ENCODE measurements at places on chromosomes 1 and 21.
A peak's percentile ranks its signal among the peaks of the same experiment; 100 is the strongest.

- no peak for DNase-seq
These were observed 26.4 kb downstream of the NPHS2 start for GRCh38 chr1:179549368-179549700.

GRCh38 chr1:170874671-170875070, 60.7 kb upstream of the MROH9 start:
- DNase-seq: no peak

GRCh38 chr21:19767546-19767945, 1230.7 kb upstream of the NCAM2 start:
- no peak for DNase-seq

DNA sequence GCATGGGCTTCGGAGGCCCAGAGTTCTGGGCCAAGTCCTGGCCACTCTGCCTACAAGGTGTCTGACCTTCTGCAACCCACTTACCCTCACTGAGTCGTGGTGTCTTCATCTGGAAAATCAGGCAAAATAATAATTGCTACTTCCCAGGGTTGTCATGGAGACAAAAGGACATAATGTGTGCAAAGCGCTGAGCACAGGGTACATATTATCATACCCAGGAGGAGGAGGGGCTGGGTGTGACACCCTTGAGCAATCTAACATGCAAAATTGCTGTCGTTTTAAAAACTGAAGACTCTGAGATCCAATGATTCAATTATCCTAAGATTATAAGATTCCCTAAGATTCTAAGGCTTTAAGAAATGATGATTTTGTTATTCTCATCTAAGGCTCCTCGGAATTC, 459.5 kb downstream of the PTPRU start:
- DNase-seq: no peak

- DNase-seq: no peak
These were observed 64.8 kb downstream of the DHRS3 start for GRCh38 chr1:12552951-12553921.

- no peak for DNase-seq
These were observed 8.1 kb downstream of the ZNF687 start for GRCh38 chr1:151289991-151290708.

DNA sequence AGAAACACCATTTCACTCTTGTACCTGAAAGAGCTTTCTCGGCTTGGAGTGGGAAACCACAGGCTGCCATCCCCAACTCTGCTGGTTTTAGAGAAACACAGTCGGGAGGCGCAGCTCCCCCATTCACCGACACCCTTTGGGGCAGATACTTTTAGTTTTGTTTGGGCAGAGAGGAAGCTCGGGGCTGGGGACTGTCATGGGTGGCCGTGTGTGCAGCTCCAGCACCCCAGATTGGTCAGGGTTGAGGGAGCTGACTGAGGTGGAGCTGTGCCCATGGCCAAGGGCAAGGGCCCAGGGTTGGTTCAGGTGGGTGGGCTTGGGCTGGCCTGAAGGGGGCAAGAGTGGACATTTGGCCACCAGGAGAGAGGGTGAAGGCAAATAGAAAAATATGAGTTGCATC, 163.1 kb downstream of the DYRK1A start:
- DNase-seq: no peak

- DNase-seq: peak; percentile 13
These were observed 46.5 kb downstream of the NCF2 start for GRCh38 chr1:183543619-183544204.

- no peak for DNase-seq
These were observed 11.2 kb downstream of the TAF5L start for GRCh38 chr1:229614701-229615100.

GRCh38 chr1:50637460-50637859, 214.2 kb upstream of the DMRTA2 start:
- no peak for DNase-seq

DNA sequence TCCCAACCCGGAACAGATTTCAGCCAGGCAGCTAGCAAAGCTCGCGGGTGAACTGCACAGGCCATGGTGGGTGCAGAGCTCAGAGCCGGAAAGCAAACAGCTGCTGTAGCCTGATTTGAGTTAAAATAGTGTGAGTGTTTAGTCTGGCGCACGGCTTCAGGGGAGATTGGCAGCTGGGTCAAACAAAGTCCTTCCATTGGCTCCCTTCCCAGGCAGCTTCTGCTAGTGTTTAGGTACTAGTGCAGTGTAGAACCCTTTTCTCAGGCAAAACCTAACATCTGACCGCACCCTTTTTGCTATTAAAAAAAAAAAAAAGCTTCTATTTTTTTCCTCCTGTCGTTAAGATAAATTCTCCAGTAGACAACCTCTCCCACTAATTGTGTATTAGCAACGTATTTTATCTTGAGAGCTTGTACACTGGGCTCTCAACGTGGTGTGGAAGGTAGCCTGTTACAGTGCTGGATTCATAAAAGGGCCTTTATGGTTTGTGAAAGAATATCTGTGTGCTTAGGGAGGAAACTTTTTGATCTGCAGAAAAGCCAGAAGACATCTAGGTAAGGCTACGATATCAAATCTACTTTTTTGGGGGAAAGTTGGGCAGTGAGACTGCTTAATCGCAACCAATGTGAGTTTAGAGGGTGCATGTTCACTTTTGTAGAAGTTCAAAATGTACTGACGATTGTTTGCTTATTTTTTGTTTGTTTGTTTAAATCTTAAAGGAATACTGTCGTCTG, 689.6 kb downstream of the USP25 start:
- no peak for DNase-seq

DNA sequence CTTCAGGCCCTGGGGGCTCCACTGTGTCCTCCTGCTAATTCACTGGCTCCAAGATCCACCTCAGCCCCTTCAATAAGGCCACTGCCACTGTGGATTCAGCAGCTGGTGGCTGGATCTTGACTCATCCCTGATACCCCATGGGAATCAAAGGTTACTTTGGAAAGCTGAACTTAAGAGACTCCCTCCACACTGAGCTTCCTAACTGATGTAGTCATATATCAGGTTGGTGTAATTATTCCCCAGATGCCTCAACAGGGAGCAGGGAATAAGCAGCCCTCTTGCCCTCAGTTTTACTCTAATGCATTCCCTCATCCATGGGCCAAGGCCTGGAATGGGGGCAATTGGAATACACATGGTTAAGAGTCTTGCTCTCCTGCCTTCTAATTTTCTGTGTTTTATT, 164.6 kb downstream of the FASLG start:
- DNase-seq: no peak

GRCh38 chr1:56194701-56195300, 384.6 kb downstream of the PLPP3 start:
- DNase-seq: no peak

DNA sequence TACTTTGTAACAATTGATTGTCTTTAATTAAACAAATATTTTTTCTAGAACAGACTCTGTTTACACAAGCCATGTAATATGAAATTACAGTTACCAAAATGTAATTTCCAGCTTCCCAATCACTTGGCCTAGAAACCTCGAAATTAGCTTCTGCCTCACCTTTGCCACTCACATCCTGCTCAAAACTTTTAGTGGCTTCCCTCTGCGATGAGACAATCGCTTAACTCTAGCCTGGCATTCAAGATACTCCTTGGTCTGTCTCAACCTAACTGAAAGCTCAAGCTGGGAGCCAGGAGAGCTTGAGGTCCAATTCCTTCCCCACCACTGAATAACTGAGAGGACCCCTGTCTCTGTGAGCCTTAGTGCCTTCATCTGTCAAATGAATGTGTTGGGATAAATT, 42.8 kb downstream of the GFI1 start:
- no peak for DNase-seq

DNA sequence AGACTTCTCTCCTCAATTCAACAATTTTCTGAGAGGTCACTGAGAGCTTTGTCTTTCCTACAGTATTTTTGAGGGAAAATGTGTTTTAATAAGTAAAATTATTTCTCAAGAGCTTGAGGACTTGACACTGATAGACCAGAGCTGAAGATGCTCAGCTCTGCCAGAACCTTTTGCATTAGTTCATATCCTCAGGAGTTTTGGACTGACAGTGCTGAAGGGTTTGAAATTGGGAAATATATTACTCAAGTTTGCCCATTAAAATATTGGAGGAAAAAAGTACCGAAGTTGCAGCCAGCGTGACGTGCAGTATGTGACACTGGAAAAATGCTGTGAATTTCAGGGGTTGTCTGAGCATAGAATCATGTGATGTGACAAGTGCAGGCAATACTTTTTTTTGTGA, 346.6 kb upstream of the DPYD start:
- no peak for DNase-seq

GRCh38 chr1:245999697-246000637, 507.1 kb downstream of the SMYD3 start:
- no peak for DNase-seq

- DNase-seq: no peak
These were observed 123.7 kb upstream of the ARHGEF16 start for GRCh38 chr1:3330771-3331245.

DNA sequence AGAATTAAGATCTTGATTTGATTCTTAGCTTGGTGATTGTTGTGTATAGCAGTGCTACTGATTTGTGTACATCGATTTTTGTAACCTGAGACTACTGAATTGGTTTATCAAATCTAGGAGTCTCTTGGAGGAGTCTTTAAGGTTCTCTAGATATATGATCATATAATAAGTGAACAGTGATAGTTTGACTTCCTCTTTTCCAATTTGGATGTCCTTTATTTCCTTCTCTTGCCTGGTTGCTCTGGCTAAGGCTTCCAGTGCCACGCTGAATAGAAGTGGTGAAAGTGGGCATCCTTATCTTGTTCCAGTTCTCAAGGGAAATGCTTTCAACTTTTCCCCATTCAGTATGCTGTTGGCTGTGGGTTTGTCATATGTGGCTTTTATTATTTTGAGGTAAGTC, 61.5 kb upstream of the LYST start:
- no peak for DNase-seq

GRCh38 chr1:153253693-153254092, 5.8 kb upstream of the LORICRIN start:
- no peak for DNase-seq

DNA sequence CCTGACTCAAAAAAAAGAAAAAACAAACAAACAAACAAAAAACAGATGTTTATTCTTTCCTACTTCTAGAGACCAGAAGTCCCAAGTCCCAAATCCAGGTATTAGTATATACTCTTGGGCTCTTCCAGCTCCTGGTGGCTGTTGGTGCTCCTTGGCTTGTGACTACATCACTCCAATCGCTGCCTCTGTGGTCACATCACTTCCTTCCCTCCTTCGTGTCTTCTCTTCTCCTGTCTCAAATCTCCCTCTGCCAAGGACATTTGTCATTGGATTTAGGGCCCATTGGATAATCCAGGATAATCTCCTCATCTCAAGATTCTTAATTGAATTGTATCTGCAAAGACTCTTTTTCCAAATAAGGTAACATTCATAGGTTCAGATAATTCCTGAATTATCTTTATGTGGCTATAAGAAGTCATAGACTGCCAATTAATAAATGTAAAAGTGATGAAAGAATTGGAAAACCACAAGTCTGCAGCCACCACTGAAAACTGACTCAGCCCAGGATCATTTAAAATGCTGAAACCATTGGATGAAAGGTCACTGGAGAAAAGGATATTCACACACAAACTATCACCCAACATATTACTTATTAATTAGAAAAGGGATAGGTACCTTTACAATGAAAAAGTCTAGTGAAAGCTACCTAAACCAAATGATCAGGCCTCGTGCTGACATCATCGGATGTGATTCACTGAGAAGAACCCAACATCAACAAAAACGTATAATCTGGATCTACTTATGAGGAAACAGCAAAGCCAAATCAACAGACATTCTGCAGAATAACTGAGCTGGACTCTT, 67.1 kb downstream of the ZNF281 start:
- DNase-seq: no peak

- peak; percentile 13 for DNase-seq
These were observed 9.1 kb downstream of the INAVA start for GRCh38 chr1:200903793-200904192.

GRCh38 chr1:156914440-156914856, 6.0 kb upstream of the LRRC71 start:
- no peak for DNase-seq

DNA sequence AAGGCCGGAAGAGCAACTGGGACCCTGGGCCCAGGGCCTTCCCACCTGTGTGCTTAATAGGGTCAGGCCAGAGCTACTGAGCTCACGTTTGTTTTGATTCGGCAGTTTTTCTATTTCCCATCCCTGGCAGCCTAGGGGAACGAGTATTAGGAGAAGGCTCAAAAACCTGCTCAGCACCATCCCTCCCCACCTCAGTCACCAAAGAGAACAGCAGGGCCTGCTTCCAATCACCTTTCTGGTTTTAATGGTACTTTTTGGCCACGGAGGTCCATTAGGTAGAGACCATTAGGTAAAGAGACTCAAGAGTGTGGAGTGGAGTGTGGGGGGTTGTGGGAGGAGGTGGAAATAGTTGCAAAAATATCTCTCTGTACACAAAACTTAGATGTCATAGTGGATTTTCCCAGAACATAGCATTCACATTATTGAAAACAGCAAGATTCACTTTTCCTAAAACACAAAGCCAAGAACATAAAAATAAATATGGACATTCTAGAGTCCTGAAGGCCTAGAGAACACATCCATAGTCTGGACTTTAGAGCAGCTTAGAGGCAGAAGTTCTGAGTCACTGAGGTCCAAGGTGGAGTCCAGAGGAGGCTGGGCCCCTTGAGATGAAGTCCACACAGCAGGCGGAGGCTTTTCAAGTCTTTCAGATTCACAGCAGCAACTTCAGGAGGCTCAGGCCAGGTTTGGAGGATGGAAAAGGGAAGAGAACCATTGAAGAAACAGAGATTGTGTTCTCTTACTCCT, 19.5 kb downstream of the NUAK2 start:
- no peak for DNase-seq

DNA sequence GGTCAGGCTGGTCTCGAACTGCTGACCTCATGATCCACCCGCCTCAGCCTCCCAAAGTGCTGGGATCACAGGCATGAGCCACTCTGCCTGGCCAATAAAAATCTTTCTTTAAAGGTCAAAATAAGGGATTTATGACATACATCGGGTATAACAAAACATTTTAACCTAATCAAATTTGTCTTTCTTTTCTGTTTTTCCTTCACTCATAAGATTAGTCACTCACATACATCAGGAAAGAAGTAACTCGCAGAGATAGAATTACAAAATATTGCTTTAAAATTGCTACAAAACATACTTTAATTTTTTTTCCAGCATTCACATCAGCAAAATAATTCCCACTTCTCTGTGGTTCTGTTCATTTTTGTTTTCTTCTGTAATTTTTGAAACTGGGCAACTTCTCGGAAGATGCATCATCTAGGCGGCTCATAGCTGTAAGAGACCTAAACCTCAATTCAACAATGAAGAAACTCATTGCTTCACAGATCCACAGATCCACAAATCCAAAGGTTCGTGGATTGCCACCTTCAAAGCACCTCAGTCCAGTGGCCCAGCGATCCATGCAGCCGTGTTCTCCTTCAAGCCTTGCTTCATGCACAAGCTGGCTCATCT, 39.7 kb downstream of the NEK2 start:
- DNase-seq: no peak

Data from T-helper 2 cell (primary cell).